ENCODE measurements at places on chromosomes 7 and 10.

- DNase-seq, result no peak
Observed at GRCh38 chr7:140992422-140992821, 22.3 kb downstream of the MRPS33 start.

GRCh38 chr7:150620617-150621371 is 11.4 kb downstream of the GIMAP6 start:
- DNase-seq, result no peak

- DNase-seq, result no peak
Observed at GRCh38 chr10:111338035-111338434, 261.2 kb downstream of the ADRA2A start.

DNA sequence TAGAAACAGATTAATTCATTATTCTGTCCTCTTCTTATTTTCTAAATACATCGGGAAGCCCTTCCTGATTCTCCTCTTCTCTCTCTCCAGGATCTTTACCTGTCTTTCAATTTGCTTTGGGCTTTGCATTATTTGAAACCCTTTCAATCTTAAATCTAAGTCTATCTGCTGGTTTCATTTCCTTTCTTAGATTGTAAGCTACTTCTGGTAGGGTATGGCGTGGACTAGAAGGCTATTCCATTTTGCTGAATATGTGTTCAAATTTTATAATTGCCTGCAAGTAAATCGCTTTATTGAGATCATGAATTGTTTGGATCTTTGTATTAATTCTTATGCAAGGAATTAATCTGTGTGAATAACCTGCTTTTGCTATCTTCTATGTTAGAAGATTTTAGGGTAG is 11.1 kb downstream of the STAM start:
- DNase-seq, result no peak

- DNase-seq, result no peak
Observed at GRCh38 chr7:114784177-114784576, 137.7 kb upstream of the MDFIC start.

GRCh38 chr10:102245932-102246251 is 560 bp downstream of the GBF1 start:
- DNase-seq, result no peak

- no peak for DNase-seq
Observed at GRCh38 chr10:30036341-30036740, 23.0 kb downstream of the JCAD start.

DNA sequence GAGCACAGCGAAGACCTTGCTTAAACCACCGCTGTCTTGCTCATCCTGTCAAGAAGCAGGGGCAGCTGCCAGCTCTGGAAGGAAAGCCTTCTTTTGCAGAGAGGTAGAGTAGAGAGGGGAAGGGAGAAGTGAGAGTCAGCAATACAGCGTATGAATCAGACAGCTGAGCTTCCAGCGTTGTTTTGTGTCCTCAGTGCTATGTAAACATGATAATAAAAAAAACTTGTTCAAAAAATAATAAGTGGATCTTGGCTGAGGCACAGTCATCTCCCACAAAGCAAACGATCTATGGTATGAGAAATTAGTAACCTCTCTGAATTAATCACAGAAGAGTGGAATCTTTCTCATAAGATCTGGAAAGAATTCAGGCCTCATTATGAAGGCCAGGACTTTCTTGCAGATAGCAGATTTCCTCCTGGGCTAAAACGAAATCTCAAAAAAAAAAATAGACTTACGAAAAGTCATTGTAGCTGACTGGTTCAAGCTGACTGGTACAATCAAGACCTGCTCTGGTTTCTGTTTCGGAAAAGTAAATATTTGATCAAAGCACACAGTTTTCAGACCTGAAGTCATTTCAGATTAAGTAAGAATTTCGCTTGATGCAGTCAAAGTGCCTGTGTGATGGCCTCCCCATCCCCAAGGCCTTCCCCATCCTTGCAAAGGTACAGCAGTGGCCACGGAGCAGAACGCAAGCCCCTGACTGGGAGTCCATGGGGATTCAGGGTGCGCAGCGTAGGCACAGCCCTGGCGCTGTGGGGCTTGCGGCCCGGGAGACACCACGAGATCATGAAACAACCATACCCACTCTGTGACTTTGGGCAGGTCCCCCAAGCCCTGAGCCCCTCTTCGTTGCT is 29.4 kb downstream of the CHST15 start:
- DNase-seq, result no peak

- DNase-seq, result peak; percentile 68
Observed at GRCh38 chr7:2632733-2633537, 1.1 kb downstream of the TTYH3 start.

DNA sequence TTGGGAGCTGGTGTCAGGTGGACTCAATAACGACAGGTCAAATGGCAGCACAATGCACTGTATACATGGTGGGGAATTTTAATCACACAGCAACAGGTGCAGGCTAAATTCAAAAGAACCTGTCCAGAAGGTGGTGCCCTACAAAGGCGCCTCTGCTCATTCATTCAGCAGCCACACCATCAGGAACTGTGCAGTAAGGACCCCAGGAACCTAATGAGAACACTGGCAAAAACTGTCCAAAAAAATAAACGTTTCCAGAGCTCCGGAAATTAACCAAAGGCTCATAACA is 21.9 kb upstream of the CRYGN start:
- no peak for DNase-seq

DNA sequence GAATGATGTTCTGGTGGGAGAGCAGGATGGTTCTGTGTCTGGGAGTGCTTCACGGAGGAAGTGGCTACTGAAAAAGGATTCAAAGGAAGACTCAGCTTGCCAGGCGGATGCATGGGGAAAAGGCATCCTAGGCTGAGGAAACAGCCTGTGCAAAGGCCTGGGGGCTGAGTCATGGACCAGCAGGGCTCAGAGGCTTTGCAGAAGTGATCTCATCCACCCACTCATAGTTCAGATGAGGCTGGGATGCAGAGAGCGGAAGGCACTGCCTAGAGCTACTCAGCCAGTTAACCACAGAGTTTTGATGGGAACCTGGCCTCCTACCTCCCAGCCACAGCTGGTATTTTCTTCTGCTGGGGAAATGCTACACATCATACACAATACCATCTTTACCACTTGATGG is 15.8 kb upstream of the ADAMTS14 start:
- peak; percentile 79 for DNase-seq

- DNase-seq, result no peak
Observed at GRCh38 chr7:76359978-76360638, 1.3 kb upstream of the YWHAG start.

- no peak for DNase-seq
Observed at GRCh38 chr10:1274111-1274661, 218.0 kb downstream of the WDR37 start.

DNA sequence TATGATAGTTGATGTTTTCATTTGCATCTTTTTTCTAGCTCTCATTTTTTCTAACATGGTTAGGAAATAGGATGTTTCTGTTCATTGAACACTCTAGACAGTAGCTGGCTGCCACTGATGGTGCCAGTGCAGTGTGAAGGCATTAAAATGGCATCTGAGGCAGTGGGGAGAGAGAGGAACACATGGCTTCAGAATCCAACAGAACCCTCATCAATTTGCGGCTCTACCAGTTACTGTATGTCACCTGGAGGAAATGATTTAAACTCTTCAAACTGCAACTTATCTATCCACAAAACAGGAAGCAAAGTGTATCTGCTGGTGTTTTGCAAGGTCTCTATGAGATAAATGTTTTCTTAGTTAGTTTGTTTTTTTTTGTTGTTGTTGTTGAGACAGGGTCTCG is 305.2 kb upstream of the PRKCQ start:
- DNase-seq, result no peak

DNA sequence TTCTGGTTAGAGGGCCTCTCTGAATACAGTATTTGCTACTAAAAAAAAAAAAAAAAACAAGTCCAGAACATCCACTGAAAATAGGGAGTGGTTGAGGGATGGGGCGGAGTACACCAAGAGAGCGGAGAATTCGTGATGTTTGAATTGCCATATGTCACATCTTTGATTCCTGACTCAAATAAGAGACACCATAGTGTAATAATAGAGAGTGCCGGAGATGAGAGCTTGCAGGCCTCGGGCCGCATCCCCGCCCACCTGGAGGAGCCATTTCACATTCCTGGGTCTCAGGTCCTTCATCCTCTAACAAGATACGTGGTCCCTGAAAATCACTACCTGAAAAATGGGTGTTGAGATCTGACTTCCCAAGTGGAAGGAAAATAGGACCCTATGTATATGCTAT is 46.8 kb downstream of the KIAA1549 start:
- DNase-seq, result no peak

DNA sequence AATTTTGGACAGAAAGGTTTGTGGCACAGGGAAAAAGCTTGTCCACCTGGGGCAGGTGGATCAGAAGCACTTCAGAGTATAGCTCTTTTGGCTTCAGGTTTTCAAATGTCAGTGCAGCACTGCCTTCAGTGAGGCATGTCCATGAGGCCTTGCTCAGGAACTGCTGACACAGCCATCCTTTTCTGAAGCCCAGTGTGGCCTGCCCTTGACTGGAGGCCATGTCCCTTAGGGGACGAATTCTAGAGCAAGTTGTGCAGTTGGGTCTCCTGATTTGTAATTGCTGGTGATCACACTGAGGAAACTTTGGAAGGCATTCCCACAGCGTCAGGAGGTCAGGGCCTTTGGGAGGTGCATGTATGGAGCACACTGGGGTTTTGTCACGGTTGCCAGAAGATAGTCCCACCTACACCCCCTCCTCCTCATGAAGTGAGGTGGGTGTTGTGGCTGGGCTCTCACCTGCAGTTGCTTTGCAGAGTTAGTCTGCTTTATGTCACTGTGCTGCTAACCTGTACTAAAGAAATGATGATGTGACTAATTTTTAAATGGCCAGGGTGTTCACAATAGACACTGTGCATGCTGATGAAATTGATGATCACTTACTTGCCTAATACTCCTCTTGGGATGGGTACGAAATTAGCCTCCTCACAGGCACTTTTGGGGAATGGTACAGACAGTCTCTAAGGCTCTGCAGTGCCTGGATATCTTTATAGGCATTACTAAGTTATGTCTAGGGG is 41.7 kb downstream of the OGDH start:
- no peak for DNase-seq

GRCh38 chr10:110083884-110084283 is 76.1 kb downstream of the ADD3 start:
- no peak for DNase-seq

DNA sequence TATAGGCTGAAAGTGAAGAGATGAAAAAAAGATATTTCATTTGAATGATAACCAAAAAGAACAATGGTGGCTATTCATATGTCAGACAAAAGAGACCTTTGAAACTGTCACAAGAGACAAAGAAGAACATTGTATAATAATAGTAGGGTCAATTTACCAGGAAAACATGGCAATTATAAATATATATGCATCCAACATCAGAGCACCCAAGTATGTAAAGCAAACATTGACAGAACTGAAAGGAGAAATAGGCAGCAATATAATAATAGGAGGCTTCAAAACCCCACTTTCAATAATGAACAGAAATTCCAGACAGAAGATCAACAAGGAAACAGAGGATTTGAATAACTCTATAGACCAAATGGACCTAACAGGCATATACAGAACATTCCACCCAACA is 876.2 kb downstream of the GRID1 start:
- no peak for DNase-seq

GRCh38 chr7:154255324-154255723 is 203.1 kb downstream of the DPP6 start:
- no peak for DNase-seq

DNA sequence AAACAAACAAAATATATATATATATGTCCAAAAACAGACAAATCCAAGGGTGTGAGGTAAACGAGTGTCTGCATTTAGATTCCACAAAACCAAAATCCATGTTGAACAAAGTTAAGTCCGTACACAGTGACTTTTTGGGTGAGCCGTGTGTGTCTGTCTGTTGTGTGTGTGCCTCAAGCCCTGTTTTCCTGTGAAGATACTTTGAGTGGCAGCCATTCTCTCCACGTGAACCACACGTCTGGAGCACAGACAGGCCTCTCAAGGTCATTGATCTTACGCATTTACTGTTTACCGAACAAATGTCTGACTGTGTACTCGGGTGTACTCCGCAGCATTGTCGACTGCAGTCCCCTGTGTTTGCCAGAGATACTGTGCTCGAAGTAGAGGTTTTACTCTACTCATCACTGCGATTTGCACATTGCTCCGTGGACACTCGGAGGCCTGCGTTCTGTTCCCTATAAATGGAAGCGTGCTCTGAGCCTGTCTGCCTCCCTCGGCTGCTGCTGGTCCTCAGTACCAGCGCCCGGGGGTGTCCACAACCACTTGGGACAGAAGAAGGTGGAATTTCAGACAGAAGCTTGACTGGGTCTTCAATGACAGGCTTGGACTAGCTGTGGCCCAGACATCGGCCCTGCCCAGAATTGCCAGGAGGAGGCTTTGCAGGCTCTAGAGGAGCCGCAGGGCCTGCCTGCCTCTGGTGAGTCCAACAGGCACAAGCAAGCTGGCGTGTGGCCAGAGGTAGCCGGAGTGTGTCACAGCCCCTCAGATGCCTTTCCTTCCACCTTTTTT is 22.1 kb downstream of the CYP17A1 start:
- DNase-seq, result no peak

DNA sequence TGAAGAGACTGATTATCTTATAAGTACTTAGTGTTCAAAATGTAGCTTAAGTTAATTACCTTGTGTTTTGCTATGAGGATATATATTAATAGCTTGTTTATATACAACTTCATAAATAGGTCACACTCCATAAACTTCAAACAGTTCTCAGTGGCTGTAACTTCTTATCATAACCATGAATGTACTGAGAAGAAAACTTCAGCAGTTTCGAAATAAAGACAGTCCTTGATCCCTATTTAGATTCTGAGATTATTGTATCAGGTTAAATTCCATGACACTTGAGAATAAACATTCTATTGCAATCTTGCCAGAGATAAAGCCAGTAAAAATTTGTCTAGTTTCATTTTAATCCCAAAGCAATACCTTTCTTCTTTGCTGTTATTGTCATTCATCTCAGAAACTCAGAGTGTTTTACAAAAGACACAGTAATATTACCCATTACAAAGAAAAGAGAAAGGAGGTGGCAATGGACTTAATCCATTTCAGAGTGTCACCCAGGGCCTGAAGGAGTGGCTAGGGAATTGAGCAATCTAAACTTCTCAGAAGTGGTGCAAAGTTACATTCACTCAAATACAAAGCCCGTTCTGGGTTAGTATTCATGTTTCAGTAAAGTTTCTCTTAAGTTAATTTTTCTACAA is 403.6 kb downstream of the SEMA3D start:
- no peak for DNase-seq

DNA sequence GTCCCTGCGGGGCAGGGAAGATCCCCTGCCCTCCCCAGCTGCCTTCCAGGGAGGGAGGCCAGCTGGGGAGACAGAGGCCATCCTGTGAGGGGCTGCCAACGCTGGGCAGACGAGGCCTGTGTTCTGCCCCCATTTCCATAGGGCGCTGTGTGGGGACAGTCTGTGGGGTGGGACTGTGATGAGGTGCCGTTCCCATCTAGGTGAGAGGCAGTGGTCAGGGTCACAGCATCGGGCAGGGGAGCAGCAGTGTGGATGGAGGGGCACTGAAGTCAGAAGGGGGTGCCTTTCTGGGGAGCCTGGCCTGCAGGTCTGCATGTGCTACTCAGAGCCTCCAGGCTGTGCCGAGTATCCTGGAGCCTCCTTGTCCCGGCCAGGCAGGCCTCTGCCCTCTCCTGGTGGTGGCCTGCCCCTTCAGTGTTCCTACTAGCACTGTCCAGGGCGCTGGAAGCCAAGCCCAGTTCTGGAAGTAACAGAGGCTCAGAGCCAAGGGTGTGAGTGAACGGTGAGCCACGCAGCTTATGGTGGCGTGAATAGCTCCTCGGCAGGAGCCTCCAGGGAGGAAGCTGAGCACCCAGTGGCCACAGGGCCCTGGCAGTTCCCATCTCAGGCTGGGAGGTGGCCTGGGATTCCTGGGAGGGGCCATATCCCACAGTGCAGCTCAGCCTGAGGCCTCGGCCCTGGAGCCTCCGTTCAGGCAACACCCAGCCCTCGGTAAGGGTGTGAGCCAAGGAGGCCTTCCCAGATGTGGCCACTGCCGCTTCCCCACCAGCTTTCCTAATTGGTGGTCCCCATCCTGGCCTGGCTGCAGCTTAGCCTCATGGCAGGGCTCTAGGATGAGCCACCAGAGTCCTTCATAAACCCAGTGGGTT is 23.3 kb upstream of the CSGALNACT2 start:
- no peak for DNase-seq

Measured in stimulated activated CD4-positive, alpha-beta T cell treated with anti-CD3 and anti-CD28 coated beads, Interleukin-15, amount 100 ng/mL, for 24 hours (primary cell).